ENCODE measurements at places on chromosomes 16 and 17. TPM values are rescaled to one million over a fixed set of nuclear protein-coding genes. Genes with fewer than 3 reads are reported as not detected.

GRCh38 chr16:25751230-25751835, 59.6 kb downstream of the HS3ST4 start:
- no peaks in the 10 kb centered on the region for H3K4me1 ChIP-seq
- H3K27ac ChIP-seq, result no peak overlapping the region
- DNase-seq, result no peak
- H3K36me3 ChIP-seq, result no peaks in the 10 kb centered on the region
- H3K27me3 ChIP-seq, result no peaks in the 10 kb centered on the region

The PPY gene
- not detected for total RNA-seq

The KRT17 gene
- 3,176 TPM for total RNA-seq

DNA sequence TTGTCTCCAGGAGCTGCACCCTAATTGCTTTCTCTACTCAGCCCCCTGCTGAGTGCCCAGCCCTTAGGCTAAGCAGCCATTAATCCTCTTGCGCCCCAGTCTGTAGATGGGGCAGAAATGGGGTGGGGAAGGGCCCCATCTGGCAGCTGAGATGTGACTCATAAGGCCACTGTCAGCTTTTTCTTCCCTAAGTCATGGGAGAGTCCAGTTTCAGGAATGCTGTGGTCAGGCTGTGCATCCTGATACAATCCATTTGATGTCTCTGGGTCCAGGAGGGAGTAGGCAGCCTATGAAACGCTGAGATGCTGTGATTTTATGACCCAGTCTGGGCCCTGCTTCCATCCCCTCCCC, 12.3 kb downstream of the PLXDC1 start:
- no peaks in the 10 kb centered on the region for H3K27me3 ChIP-seq
- no peak overlapping the region for H3K4me3 ChIP-seq

- DNase-seq, result no peak
- peaks cover 20% of the 10 kb centered on the region for H3K4me1 ChIP-seq
- no peak overlapping the region for H3K27ac ChIP-seq
- H3K27me3 ChIP-seq, result peaks cover 21% of the 10 kb centered on the region
- no peak overlapping the region for H3K4me3 ChIP-seq
- no peaks in the 10 kb centered on the region for H3K36me3 ChIP-seq
Observed at GRCh38 chr17:63481488-63481870, 4.6 kb downstream of the ACE start.

GRCh38 chr17:76262732-76263344, 2.3 kb upstream of the UBALD2 start:
- H3K4me1 ChIP-seq, result peaks cover 47% of the 10 kb centered on the region
- no peak overlapping the region for H3K4me3 ChIP-seq
- DNase-seq, result no peak
- H3K27me3 ChIP-seq, result no peaks in the 10 kb centered on the region
- H3K36me3 ChIP-seq, result peaks cover 22% of the 10 kb centered on the region
- H3K27ac ChIP-seq, result peak overlapping the region; percentile 71

DNA sequence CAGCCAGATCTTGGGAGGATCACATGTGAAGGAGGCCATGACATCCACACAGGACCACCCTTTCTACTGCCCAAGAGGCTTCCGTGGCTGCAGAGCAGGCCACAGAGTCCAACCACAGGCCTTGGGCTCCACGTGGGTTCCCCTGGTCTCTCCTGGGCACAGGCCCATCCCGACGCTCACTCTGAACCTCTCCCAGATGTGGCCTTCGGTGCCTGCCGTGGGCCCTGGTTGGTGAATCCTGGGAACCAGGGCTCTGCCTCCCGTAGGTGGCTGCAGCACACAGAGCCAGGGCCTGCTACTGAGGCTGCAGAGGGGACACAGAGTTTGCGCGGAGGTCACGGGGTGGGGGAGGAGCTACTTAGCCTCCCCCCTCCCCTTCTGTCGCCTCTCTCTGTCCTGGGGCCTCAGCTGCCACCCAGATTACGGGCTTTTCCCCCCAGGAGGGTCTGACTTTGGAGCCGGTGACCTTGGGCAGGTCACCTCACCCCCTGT, 55.3 kb downstream of the ZFPM1 start:
- H3K36me3 ChIP-seq, result no peaks in the 10 kb centered on the region
- H3K4me1 ChIP-seq, result no peaks in the 10 kb centered on the region
- DNase-seq, result no peak
- no peak overlapping the region for H3K4me3 ChIP-seq

DNA sequence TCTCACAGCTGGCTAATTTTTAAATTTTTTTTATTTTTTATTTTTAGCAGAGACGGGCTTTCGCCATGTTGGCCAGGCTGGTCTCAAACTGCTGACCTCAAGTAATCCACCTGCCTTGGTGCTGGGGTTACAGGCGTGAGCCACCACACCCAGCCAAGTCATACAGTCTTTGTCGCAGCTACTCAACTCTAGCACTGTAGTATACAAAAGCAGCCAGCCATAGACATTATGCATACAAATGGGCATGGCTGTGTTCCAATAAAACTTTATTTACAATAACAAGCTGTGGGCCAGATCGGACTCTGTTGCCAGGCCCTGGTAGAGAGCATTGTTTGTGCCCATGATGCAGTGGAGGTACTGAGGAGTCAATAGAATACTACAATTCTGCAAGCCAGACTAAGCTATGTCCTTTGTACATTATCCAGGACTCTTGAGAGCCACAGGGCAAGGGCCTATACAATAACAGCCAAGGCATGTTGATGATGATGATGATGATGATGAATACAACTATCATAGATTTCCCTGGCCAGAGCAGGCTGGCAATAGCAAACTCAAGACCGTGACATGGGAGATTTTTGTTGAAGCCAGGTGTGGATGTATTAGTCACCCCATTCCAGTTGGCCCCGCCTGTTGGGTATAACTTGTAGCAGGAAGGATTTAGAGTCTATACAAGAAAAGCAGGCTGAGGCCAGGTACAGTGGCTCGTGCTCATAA, 101.8 kb downstream of the MYH11 start:
- no peaks in the 10 kb centered on the region for H3K36me3 ChIP-seq
- H3K4me3 ChIP-seq, result no peak overlapping the region
- H3K27ac ChIP-seq, result no peak overlapping the region
- no peaks in the 10 kb centered on the region for H3K27me3 ChIP-seq
- no peak for DNase-seq
- peaks cover 8% of the 10 kb centered on the region for H3K4me1 ChIP-seq

DNA sequence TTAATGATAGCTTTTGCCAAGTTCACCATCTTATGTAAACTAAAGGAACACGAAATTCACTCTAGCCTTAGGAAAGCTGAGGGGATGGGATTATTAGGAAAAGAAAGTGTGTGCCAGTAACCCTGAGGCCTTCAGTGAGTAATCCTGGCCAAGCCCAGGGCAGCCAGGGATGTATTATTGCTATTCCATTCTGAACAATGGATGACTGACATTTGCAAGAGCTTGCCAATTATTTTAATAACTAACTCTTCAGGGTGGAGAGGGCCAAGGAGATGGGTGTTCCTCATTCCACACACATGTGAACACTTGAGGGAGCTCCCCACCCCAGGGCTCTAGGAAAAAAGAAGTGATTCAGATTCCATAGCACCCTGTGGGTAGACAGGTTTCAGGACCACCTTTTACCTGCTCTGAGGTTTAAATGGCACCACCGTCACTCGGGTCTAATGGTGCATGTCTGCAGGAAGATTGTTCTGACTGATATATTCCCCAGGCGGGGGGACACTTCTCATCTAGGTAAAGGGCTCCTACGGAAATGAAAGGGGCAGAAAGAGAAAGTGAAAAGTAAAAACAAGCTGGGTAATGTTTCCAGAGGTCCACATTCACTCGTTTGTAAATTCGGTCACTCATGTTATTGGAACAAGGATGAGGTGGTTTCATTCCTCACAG, 41.5 kb downstream of the TK2 start:
- no peak overlapping the region for H3K4me3 ChIP-seq
- DNase-seq, result peak; percentile 30
- no peaks in the 10 kb centered on the region for H3K27me3 ChIP-seq
- H3K4me1 ChIP-seq, result peaks cover 33% of the 10 kb centered on the region
- peaks cover 19% of the 10 kb centered on the region for H3K36me3 ChIP-seq

DNA sequence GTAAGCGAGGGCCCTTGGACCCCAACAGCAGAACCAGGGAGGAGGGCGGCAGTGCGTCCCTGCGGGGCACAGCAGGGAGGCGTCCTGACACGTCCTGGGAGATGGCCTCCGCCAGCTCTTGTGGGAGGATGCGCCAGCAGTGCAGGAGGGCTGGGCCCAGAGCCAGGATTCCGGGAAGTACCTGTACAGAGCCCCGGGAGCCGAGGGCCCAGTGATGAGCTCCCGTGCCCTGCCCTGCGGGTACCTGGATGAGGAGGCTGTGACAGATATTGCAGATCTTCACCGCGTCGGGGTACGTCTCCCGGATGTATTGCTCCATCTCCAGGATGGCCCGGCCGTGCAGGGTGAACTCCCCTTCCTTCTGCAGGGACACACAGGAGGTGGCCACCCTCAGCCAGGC, 23.1 kb downstream of the KDM8 start:
- DNase-seq, result no peak
- H3K27ac ChIP-seq, result no peak overlapping the region
- H3K36me3 ChIP-seq, result peaks cover 20% of the 10 kb centered on the region
- H3K27me3 ChIP-seq, result no peaks in the 10 kb centered on the region
- H3K4me1 ChIP-seq, result peaks cover 13% of the 10 kb centered on the region
- no peak overlapping the region for H3K4me3 ChIP-seq

The ARHGAP44 gene
- 5.1 TPM for total RNA-seq

The CES4A gene
- total RNA-seq, result not detected

GRCh38 chr16:86256995-86257394, 253.3 kb upstream of the FOXF1 start:
- peaks cover 77% of the 10 kb centered on the region for H3K4me1 ChIP-seq
- peak overlapping the region; percentile 98 for H3K27ac ChIP-seq
- H3K36me3 ChIP-seq, result no peaks in the 10 kb centered on the region
- DNase-seq, result no peak
